Tibial artery (tissue), 4 donors: ENCODE measurements at places on chromosomes 3 and 15.

- no peak for DNase-seq
These were observed 4.2 kb upstream of the MAGEF1 start for GRCh38 chr3:184715943-184716621.

GRCh38 chr15:30650012-30650929 lies 24.3 kb downstream of the ARHGAP11B start:
- DNase-seq = no peak

DNA sequence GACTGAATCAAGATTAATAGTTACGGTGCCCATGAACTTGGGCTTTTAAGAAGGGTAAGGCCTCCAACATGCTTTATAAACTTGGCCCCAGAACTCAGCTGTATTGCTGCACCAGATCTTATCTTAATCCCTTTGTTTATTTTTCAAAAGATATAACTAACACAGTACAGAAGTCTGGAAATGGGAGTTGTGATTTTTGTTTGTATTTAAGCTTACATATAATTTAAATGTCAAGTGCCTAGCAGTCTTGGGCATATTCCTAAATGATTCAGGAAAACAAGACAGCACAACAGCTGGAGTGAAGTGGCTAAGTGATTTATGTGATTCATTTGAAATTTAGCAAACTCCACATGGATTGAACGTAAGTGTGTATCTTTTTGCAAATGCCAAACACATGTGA lies 56.2 kb downstream of the NBEAL2 start:
- DNase-seq = no peak

GRCh38 chr15:98431171-98431570 lies 217.2 kb upstream of the IGF1R start:
- DNase-seq = no peak

DNA sequence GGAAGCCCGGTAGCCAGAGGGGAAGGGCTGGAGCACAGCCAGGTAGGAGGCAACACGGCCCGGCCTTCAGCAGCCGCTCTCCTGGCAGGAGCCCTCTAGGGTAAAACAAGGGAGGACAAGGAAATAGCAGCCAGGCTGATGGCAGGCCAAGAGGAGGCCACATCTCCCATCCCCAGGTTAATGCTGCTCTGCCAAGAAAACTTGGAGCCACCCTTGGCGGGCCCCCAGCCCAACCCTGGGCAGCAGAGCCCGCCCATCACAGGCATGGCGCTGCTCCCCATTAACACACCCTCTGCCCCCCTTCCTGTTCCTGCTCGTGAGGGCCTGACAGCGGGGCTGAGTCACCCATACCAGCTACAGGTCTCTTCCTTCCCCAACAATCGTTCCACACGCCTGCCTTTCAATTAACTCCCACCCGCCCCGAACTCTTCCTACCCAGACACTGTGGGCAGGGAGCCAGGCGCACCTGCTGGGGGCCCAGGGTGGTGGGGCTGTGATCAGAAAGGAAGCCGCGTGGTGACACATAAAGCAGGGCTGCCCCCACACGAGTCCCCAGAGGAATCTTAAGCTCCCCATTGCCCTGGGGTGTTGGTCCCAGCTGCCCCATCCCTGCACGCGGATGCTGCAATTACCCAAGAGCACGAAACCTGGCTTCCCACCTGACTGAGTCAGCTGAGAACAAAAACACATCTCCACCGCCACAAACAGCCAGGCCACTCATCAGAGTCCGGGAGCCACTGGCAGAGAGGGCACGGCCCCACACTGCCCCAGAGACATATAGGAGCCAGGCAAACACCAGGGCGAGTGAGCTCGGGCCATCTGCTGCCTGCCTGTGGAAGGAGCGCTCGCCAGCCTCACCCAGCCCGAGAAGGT lies at the start of gene C15orf62:
Gene C15orf62, plus strand, starts transcription at position 707 of the 873 bp plus-strand sequence. CDS start 516 bp downstream, outside the sequence.
- no peak for DNase-seq

DNA sequence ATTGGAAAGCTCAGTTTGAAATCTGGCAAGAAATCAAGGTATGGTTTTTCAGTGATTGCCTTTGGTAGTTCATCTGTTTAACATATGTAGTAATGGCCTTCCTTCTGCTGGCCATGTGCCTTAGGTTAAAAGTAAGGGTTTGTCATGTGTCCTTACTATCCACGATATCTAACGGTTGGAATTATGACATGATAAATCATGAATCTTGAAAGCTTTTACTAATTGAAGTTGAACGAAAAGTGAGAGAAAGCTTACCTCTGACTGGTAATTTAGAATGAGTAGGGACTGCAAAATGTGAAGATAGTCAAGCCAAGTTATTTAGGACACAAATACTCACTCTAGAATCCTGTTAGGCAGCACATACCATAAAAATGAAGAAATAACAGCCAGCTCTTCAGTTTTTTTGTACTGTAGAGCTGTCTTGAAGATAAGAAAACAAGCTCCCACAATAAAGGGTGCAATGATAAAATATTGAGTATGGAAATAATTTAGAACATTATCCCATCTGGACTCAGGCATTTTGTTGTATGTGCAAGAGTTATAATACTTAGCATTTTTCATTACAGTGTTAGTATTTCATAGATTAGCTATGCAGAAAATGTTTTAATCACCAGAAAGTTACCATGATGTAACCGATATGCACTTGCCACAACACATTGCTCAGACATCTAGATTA lies 303.4 kb downstream of the ZNF385D start:
- DNase-seq = no peak

- DNase-seq = peak; percentile 70
These were observed 601 bp upstream of the HYAL2 start for GRCh38 chr3:50323092-50323600.

- DNase-seq = no peak
These were observed at the start of gene GPR27 for GRCh38 chr3:71753701-71754609. GPR27 (plus strand) TSS chr3:71753855; CDS start chr3:71754050, 195 bp downstream.

- no peak for DNase-seq
These were observed 91.0 kb downstream of the RAD18 start for GRCh38 chr3:8872261-8872660.

DNA sequence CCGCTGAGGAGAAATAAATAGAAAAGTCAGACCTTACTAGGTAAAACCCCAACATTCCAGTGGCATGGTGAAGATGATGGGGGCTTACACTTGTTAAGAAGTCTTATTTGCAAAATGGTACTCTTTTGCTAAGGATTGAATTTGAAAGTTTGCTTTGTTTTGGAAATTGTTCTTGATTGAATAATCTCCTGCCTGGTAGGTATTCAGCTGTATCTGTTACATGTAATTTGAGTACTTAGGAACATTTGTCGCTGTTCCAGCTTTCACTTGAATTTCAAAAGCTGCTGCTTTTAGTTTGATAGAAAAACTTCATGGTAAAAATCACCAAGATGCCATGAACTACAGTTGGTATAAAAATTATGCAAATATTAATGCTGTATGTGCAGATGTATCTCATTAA lies 44.6 kb downstream of the TFG start:
- no peak for DNase-seq

DNA sequence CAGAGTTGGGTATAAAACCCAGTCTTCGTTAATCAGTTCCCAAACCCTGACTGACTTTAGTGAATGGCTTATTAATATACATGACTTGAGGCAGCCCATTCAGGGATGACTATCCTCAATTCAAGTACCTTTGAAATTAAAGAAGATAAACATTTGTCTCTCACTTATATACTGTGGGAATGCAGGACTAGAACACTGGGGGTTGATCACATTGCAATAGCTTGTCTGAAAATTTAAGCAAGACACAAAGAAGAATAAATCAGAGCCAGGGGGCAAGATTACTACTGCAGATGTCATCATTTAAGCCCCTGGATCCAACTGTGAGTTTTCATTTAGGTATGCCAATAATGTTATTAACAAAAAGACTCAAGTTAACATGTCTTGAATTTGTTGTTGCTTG lies 647.7 kb downstream of the ZPLD1 start:
- no peak for DNase-seq

DNA sequence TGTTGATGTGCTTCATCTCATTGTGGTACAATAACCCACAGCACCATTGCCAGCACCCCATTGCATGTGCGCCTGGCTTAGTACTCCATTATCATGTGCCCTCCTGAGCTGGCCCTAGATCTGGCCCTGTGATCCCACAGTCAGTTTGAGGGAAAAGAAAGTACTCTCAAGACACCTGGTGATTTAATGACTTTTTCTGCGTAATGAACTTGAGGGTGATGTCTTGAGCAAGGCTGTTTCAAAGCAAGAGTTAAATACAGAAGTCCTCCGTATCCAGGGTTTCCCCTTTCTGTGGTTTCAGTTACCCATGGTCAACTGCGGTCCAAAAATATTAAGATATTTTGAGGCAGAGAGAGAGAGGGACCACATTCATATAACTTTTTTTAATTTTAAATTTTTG lies 16.3 kb downstream of the C3orf20 start:
- DNase-seq = no peak

DNA sequence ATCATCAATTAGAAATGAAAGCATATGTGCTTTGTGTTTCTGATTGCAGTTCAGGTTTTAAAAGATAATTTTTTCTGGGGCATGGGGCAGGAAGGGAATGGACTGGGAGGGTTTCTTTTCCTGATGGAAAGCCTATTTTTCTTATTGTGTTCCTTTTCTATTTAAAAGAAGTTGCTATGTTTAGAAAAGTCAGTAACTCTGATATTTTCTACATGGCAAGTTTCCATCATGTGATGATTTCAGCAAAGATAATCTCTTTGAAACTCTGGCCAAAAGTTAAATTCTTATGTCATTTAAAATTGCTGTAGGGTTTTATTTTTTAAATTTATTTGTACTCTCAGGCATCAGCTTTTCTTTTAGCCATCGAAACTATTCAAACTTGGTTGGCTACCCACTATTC lies 601.2 kb downstream of the FOXP1 start:
- DNase-seq = no peak

GRCh38 chr3:79306934-79307570 lies 460.7 kb downstream of the ROBO1 start:
- DNase-seq = no peak
